Caco-2 (cell line): ENCODE measurements at places on chromosomes 12 and 14. TPM values are rescaled to one million over a fixed set of nuclear protein-coding genes. Genes with fewer than 3 reads are reported as not detected.

- no peak for DNase-seq
These were observed 52.7 kb downstream of the CCDC85C start for GRCh38 chr14:99551034-99551922.

DNA sequence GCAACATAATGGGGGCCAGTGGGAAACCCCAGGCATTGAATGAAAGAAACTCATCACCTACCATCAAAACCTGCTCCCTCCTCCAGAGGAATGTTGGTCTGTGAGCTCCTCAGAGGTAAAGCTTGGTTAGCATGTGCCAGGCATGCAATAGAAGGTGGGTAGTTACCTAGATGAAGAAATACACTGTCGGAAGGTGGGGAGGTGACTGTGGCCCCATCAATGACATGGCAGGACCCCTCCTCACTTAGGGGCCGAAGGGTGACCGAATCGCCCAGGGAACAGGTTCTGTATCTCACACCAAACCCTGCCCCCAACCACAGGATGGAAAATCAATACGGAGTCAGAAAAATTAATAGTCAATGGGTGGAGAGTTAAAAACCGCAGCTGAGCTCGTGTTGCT is 135.6 kb downstream of the BCL11B start:
- no peaks in the 10 kb centered on the region for H3K4me1 ChIP-seq
- H3K36me3 ChIP-seq, result no peaks in the 10 kb centered on the region
- no peak overlapping the region for H3K27ac ChIP-seq
- DNase-seq, result no peak
- no peaks in the 10 kb centered on the region for H3K27me3 ChIP-seq

DNA sequence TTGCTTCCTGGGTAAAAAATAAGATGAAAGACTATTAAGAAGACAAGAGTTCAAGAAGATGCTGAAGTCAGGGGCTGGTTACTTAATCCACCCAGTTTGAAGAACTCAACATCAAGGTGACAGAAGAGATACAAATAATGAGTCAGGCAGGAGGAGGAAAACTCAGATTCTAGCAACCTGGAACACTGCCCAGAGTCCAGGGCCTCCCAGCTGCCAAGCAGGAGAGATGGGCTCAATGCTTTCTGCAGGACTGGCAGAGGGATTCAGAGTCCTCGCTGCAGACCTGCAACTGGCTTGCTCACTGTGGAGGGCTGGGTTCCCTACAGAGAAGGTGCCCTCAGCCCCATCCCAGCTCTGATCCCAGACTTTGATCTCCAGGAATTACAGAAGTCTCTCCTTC is 28.6 kb upstream of the CEBPE start:
- peaks cover 29% of the 10 kb centered on the region for H3K4me1 ChIP-seq
- H3K27me3 ChIP-seq, result no peaks in the 10 kb centered on the region

DNA sequence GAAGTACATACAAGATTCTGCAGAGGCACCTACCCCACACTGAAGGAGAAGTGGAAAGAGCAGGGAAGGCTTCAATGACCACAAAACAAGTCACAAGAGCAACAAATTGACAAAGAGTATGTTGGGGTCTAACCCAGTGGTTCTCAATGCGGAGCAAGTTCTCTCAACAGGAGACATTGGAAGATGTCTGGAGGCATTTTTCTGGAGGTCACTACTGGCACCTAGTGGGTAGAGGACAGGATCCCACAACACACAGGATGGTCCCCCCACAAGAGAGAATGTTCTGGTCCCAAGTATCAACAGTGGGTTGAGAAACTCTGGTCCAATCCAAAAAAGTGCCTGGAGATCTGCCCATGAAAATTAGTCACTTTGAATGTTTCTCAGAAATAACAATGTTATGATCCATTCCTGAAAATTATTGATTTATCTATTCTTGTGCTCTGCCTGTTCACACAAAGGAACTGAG is 3.4 kb downstream of the SSH1 start:
- DNase-seq, result no peak
- no peaks in the 10 kb centered on the region for H3K27me3 ChIP-seq
- peaks cover 10% of the 10 kb centered on the region for H3K4me1 ChIP-seq
- H3K27ac ChIP-seq, result no peak overlapping the region
- H3K36me3 ChIP-seq, result no peaks in the 10 kb centered on the region

DNA sequence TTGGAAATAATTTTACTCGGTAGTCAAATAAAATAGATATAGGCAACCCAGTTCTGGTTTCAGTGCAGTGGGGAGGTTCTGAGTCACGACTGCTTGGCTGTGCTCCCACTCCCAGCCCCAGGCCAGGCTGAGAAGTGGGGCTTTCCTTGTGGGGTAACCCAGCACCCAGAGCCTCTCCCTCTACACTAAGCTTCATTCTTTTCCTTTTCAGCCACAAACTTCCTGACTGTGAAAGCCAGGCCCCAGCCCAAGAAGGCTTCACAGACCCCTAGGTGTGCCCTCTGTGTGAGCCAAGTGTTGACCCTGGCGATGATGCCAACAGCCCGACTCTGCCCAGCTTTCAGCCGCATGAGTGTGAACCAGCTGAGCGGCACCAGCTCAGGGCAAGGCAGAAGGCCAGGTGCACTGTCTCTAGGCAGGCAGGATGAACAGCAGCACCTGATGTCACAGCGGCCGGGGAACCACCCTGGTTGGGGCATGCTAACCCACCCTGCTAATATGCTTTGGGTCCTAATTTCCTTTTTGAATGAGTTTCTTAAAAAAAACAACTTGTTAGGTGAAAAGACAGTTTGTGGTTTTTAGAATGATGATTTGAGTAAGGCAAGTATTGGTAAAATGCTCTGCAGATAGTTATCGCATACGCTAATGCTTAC is 42.2 kb upstream of the ATP23 start:
- H3K4me3 ChIP-seq, result no peak overlapping the region
- no peaks in the 10 kb centered on the region for H3K36me3 ChIP-seq
- no peaks in the 10 kb centered on the region for H3K27me3 ChIP-seq
- H3K27ac ChIP-seq, result no peak overlapping the region
- H3K4me1 ChIP-seq, result no peaks in the 10 kb centered on the region

GRCh38 chr14:24196071-24197055 is 1.1 kb upstream of the TM9SF1 start:
- peak overlapping the region; percentile 88 for H3K27ac ChIP-seq
- H3K36me3 ChIP-seq, result no peaks in the 10 kb centered on the region
- DNase-seq, result no peak
- H3K4me1 ChIP-seq, result 0 out of 2 replicates have a peak, but pooled peaks cover 9% of the 10 kb centered on the region

DNA sequence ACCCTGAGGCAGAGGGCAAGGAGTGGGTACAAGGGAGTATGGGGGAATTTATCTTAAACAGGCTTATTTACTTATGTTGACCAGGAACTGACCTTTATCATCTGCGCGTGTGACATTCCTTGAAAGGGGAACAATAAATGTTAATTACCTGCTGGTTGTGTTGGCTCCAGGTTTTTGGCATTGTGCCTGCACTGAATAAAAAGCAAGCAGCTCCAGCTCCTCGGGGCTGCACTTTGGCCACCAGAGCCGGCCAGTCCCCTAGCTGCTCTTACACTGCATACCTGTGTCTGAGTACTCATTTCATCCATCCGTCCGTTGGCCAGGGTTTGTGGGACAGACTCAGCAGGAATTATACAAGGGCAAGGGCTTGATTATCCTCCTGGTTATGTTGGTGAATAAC is 68.8 kb upstream of the GTF2A1 start:
- no peak overlapping the region for H3K27ac ChIP-seq
- H3K4me3 ChIP-seq, result no peak overlapping the region
- no peaks in the 10 kb centered on the region for H3K27me3 ChIP-seq
- no peak for DNase-seq
- no peaks in the 10 kb centered on the region; the same call in 1 of the 2 replicates for H3K36me3 ChIP-seq

- H3K36me3 ChIP-seq, result no peaks in the 10 kb centered on the region
- DNase-seq, result no peak
- no peaks in the 10 kb centered on the region for H3K27me3 ChIP-seq
- H3K27ac ChIP-seq, result peak overlapping the region; percentile 37
- no peaks in the 10 kb centered on the region for H3K4me1 ChIP-seq
- H3K4me3 ChIP-seq, result no peak overlapping the region
These were observed 35.5 kb downstream of the TMBIM6 start for GRCh38 chr12:49776858-49777257.

- no peaks in the 10 kb centered on the region for H3K27me3 ChIP-seq
- no peak for DNase-seq
- H3K4me3 ChIP-seq, result no peak overlapping the region
- H3K36me3 ChIP-seq, result peaks cover 1% of the 10 kb centered on the region; the same call in 1 of the 2 replicates
These were observed 201.7 kb downstream of the TSPAN9 start for GRCh38 chr12:3278681-3279414.

DNA sequence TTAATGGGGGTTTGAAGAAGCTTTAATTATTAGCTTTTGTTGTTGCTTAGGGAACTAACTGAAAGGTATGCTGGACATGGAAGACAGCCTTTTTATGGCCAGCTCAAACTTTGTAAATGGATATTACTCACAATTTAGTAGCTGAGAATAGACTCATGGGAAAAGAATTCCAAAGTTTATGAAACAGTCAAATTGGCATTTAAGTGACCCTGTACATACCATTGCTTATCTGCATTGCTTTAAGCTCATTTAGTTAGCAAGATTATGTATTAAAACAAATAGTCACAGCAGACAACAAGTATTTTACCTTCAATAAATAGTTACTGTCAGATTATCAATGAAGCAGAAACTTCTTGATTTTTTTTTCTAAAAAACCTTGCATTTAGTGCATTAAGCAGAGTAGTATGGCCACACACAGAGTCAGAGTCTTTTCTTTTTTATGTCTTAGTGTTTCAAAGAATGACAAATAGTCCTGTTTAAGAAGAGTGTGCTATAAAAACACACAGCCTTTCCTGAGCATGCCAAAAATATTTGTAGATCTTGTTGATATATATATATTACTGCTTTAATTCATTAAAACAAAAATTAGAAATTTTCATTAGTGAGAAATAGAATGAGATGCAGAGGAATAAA is 102.2 kb downstream of the TTC6 start:
- H3K27ac ChIP-seq, result no peak overlapping the region
- H3K4me3 ChIP-seq, result no peak overlapping the region
- peaks cover 36% of the 10 kb centered on the region for H3K4me1 ChIP-seq
- no peaks in the 10 kb centered on the region for H3K27me3 ChIP-seq

GRCh38 chr14:54711812-54712464 is 145.0 kb downstream of the SAMD4A start:
- no peaks in the 10 kb centered on the region for H3K27me3 ChIP-seq
- DNase-seq, result no peak

DNA sequence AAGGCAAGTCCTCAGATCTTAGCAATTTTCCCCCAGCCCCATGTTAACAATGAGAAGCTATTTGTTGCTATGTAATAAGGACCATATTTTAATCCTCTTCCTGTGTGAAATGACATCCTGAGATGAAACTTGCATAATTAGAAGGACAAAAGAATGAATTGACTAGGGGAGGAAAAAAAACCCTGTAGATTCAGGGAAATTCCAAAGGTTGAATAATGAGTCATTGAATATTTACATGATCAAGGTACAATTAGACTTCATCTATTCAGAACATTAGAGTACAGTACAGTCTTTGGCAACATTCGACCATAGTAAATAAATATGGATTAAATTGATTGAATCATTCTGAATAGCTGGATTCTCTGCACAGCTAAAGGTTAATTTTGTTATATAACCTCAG is 9.4 kb downstream of the MYBPC1 start:
- DNase-seq, result no peak
- H3K4me1 ChIP-seq, result peaks cover 61% of the 10 kb centered on the region
- no peaks in the 10 kb centered on the region for H3K36me3 ChIP-seq
- no peaks in the 10 kb centered on the region for H3K27me3 ChIP-seq

DNA sequence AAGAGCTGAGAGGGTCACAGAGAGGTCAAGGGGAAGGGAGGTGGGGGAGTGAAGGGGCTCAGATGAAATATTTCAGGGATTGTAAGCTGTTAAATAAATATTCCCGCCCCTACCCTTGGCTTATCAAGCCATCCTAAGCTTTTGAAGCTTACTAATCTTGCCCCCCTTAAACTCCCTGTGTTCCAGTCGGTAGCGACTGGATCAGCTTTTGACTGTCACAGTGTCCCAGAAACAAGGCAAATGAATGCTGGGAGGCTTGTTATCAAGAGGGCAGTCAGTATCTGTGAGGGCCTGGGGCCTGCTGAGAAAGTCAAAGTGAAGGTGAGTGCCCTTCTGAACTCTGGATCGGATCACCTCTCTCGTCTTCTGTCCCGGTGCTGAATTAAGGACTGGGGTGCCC is 128.1 kb downstream of the DACT1 start:
- H3K4me1 ChIP-seq, result peaks cover 26% of the 10 kb centered on the region
- H3K4me3 ChIP-seq, result no peak overlapping the region
- H3K36me3 ChIP-seq, result no peaks in the 10 kb centered on the region
- no peak for DNase-seq
- H3K27ac ChIP-seq, result no peak overlapping the region

DNA sequence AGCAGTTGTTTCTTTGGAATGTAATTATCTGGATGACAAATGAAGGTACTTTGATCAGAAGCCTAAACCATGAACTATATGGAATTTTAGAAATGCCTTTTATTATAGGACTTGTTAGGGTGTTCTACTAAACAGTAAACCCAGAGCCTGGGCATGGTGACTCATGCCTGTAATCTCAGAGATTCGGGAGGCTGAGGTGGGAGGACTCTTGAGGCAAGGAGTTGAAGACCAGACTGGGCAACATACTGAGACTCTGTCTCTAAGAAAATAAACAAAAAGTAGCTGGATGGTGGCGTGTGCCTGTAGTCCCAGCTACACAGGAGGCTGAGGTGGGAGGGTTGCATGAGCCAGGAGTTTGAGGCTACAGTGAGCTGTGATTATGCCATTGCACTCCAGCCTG is 23.9 kb downstream of the PALS1 start:
- H3K4me1 ChIP-seq, result peaks cover 60% of the 10 kb centered on the region
- no peaks in the 10 kb centered on the region for H3K27me3 ChIP-seq
- peak; percentile 29 for DNase-seq
- H3K27ac ChIP-seq, result no peak overlapping the region
- H3K36me3 ChIP-seq, result no peaks in the 10 kb centered on the region

DNA sequence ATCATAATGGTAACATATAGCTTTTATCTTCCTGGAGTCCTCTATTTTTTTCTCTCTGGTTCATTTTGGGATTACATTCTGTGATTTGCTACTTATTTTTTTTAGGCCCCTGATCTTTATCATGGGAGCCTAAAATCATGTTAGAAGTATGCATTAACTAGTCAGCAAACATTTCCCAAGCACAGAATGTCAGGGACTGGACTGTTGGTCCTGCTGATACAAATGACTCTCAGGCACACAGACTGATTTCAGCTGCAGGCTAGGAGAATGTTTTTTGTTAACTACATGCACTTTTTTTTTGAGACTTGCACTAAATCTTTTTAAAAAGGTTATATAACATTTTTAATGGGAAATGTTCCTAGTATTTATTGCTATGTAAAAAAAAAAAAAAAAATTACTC is 131.1 kb downstream of the ACSS3 start:
- H3K4me1 ChIP-seq, result peaks cover 45% of the 10 kb centered on the region
- no peak for DNase-seq
- no peaks in the 10 kb centered on the region for H3K27me3 ChIP-seq

DNA sequence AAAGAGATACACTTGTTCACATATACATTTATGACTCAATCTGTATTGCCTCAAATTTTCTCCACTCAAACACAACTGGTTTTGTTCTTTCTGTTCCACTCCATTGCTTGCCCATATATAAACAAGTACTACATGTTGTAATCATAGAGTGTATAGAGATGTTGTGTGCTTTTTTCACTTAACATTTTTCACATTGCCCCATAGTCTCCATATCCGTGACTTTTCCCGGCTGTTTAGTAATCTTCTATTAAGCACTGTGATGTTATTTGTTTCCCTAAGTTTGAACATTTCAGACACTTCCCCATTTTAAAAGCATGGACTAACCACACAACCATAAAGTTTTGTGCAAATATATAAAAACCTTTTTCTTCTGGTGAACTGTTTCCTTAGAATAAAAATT is 45.5 kb upstream of the PTPRR start:
- no peaks in the 10 kb centered on the region for H3K36me3 ChIP-seq
- H3K4me3 ChIP-seq, result no peak overlapping the region
- no peak overlapping the region for H3K27ac ChIP-seq

P3H3 gene
- 25.1 and 25.6 TPM in 2 replicates for total RNA-seq

PRKD1 gene
- total RNA-seq, result 0.36 and 0.49 TPM in 2 replicates

SLC17A8 gene
- not detected in 2 replicates for total RNA-seq

LRRIQ1 gene
- not detected in 2 replicates for total RNA-seq

SERPINA9 gene
- total RNA-seq, result not detected in 2 replicates

SRRM4 gene
- not detected in 2 replicates for total RNA-seq
